ENCODE measurements at places on chromosomes 7 and 10.

- DNase-seq: no peak
Measured at GRCh38 chr7:103988468-103989199, 824 bp downstream of the RELN start.

- DNase-seq: no peak
Measured at GRCh38 chr10:100183481-100183880, 2.3 kb downstream of the ERLIN1 start.

GRCh38 chr10:43667317-43667731, 18.6 kb upstream of the ZNF32 start:
- DNase-seq: no peak

DNA sequence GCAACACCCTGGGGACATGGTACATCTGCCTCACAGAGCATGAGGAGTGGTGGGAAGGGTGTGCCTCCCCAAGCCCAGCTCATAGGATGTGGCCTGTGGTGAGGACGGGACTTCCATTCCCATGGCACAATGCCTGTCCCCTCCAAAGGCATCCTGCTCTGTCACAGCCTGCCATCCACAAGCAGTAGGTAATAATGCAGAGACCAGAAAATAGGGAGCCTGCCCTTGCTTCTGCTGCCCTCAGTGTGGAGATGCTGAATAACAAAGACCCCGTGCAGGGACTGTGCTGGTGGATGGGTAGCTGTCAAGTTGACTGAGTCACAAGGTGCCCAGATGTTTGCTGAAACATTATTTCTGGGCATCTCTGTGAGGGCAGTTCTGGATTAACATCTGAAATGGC, 199.9 kb upstream of the GRB10 start:
- DNase-seq: no peak

DNA sequence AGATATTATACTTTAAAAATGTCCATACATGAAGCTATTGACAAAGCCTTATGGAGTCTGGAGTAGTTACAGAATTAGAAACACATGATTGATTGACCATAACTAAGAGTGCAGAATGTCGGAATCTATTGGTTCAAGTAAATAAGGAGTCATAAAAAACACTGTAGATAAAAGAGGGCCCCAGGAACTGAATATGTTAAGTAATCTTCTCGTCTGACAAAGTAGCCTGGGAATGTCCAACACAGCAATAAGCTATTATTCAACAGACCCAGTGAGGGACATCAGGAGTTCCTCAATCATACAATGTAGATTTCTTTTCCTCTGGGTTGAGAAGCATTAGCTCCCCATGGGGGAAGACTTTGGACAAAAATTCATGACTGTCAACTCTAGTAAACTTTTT, 782.0 kb downstream of the SUGCT start:
- no peak for DNase-seq

GRCh38 chr7:1762238-1762945, 92.3 kb downstream of the ELFN1 start:
- no peak for DNase-seq

GRCh38 chr7:113263749-113264148, 145.4 kb upstream of the SMIM30 start:
- DNase-seq: no peak

DNA sequence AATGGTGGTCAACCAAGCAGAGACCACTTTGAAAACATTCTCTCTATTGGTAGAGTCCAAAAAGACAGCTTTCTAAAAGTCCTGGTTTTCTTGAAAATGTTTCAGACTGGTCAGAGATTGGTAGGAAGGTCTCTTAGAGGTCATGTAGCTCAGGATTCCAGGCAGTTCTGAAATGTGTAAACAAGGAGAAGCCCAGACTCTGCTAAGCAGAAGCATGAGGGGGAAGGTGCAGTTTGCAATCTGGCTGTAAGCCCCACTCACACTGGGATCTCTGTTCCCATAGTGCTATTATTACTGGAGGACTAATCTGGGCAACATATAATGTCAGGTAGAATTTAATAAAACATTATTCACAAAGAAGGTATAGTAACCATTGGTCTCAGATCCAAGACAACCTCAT, 101.1 kb downstream of the MAGI2 start:
- DNase-seq: no peak

GRCh38 chr7:149867762-149868622, 5.8 kb upstream of the ATP6V0E2 start:
- DNase-seq: no peak

DNA sequence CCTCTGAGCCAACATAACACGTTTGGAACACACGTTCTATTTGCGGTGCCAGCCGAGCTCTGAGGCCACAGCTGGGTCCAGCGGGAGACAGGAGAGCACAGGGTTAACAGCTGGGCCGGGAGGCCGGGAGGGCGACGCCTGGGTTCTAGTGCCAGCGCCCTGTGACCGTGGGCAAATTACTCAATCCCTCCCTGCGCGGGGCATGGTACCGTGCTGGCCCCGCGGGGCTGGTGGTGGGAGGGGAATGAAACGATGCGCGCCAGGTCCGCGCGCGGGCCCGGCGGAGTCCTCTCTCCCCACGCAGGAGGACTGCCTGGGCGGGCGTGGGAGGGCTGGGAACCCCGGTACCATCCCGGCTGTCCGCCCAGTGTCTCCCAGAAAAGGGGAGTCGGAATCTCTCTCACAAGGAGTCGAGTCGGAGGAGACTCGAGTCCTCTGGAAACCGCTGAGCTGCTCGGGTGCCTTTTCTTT, 30.4 kb downstream of the LEP start:
- DNase-seq: no peak

GRCh38 chr7:40133561-40134427, 628 bp downstream of the MPLKIP start:
- DNase-seq: no peak

GRCh38 chr10:89684604-89685003, 16.8 kb upstream of the KIF20B start:
- DNase-seq: no peak

DNA sequence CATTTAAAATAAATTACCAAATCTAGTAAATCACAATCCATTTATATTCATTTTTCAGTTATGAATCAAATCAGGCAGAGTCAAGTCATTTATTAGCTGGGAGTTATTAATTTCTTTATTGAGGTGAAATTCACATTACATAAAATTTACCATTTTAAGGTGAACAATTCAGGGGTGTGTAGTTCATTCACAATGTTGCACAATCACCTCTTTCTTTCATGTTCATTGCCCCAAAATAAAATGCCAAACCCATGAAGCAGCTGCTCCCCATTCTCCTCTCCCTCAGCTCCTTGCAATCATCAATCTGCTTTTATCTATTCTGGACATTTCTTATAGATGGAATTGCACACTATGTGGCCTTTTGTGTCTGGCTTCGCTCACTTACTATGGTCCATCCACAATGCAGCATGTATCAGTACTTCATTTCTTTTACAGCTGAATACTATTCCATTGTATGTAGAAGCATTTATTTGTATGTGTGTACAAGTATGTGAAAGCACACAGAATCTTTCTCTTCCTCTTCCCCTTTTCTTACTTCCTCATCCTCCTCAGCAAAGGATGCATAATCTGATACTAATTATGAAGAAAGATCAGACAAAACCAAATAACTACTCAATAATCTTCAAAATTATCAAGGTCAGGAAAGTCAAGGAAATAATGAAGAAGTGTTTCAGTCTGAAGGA, 60.6 kb downstream of the LMBR1 start:
- no peak for DNase-seq

GRCh38 chr7:27784399-27785053, 44.6 kb downstream of the TAX1BP1 start:
- DNase-seq: no peak

DNA sequence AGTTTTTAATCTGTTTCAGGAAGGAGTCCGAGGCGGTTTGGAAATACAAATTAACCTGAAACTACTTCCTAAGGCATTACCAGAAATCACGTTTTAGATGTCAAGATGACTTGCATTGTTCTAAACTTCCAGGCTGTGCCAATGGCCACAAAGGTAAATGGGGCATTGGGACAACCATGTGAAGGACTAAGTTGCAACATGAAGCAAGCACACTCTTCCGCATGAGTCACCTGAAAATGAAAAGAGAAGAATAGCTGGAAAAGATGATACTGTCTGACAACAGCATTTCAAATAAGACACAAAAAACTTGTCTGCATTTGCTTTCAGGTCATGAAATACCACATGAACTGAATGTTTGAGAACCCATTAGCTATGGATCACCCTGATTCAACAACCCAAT, 262.1 kb downstream of the AHR start:
- no peak for DNase-seq

DNA sequence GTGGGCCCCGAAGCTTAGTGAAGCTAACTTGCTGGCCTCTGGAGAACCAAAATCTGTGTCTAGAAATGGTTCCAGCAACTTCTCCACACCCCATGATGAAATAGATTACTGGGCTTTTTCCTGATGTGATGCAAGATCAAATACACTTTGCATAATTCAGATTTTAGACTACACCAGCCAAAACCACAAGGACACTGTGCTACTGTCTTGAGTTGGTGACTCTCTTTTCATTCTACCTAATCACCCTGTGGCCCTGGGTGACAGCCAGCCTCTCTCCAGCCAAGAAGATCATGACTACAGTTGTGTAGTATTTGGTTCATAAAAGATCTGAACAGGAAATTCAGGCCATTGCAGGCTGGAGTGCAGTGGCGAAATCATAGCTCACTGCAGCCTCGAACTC, 22.2 kb downstream of the AZGP1 start:
- DNase-seq: no peak

GRCh38 chr7:95993380-95993779, 221.0 kb downstream of the DYNC1I1 start:
- no peak for DNase-seq

GRCh38 chr7:115087437-115087836, 165.5 kb downstream of the MDFIC start:
- DNase-seq: no peak

- DNase-seq: no peak
Measured at GRCh38 chr10:21290499-21291160, 234.9 kb downstream of the SKIDA1 start.

DNA sequence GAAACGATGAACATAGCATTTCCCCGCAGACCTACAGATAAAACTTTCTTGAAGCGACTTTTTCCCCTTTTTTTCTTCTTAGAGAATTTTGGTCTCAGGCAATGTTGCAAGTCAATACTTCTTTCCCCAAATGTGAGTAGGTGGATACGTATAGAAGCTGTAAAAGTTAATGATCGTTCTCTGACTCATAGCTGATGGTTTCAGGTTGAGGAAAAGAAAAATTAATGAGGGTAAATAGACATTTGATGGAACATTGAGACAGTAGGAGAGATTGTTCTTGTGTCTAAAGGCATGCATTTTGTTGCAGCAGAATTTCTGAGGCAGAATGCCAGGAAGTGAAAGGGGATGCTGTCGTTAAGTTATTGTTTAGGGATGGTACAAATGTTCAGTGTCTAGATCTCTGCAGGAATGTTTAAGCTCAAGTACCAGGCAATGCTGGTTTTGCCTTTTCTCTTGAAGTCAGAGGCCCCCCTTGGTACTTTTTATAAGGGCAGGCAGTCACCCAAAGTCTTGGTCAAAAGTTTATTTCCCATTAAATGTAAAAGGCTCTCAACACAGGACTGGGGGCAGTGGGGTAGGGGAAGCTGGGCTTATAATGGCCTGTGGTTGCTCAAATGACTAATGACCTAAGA, 9.3 kb downstream of the TCF7L2 start:
- DNase-seq: no peak

GRCh38 chr10:3777981-3778691, 6.9 kb downstream of the KLF6 start:
- DNase-seq: no peak

GRCh38 chr10:75034131-75034512, 77.3 kb upstream of the SAMD8 start:
- DNase-seq: no peak

- no peak for DNase-seq
Measured at GRCh38 chr7:133645884-133646391, 393.1 kb downstream of the EXOC4 start.

DNA sequence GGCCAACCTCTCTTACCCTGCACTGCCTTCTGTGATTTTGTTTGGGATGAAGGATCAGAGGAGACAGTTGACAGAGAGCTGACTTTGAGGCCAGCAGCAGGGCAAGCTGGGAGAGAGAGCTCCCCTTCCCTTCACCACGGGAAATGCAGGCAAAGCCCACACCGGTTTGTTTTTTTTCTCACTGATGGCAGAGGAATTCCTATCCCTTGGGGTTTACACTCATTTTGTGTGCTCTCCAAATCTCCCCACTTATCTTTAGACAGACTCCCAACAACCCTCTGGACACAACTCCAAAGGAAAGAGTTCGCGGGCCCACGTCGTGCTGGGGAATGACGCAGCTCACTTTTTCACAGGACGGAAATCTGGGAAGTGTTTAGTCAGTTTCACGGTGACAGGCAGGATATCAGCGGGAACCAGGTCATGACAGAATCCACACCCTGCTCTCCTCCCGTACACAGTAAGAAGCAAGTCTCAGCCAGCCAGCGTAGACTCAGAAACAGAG, 68.3 kb upstream of the FAM171A1 start:
- no peak for DNase-seq

GRCh38 chr10:64156166-64156565, 635.0 kb downstream of the REEP3 start:
- no peak for DNase-seq

- DNase-seq: no peak
Measured at GRCh38 chr7:30038196-30038980, 10.2 kb downstream of the PLEKHA8 start.

DNA sequence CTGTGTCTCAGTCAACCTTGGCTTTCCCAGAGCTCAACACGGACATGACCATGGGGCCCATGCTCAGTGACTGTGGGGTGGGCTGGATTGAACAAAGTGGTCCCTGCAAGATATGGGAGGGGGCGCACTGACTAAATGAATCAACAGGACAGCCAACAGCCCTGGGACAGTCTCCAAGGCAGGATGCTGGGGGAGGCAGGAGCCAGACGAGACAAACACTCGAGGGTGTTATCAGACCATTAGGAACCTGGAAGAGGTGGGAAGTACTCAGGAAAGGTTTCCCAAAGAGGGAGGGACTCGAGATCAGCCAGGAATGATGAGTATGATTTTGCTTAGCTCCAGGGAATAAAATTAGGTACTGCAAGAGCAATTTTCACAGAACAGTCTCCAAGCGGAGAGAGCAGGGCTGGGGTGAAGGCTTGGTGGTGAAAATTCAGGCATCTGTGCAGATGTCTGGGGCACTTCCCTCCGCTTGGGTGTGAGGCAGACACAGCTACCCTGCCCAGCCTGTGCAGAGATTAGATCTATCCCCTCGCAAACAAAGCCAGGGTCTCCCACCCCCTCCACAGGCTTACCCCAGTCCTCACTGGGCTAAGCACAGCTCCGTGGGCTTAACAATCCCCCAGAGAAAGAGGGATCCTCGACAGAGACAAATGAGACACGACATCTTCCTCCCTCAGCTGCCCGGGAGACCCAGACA, 261.1 kb upstream of the ZMIZ1 start:
- no peak for DNase-seq

GRCh38 chr7:35384761-35385700, 131.1 kb upstream of the TBX20 start:
- no peak for DNase-seq

GRCh38 chr10:70736525-70736924, 48.7 kb downstream of the TBATA start:
- no peak for DNase-seq

GRCh38 chr10:95798096-95798855, 42.3 kb downstream of the ENTPD1 start:
- DNase-seq: no peak

Data from anterior cingulate cortex (tissue), 58 donors.